ENCODE measurements at places on chromosomes 2 and 18.

- DNase-seq, result no peak
Measured at GRCh38 chr2:105776560-105776928, 31.8 kb downstream of the NCK2 start.

- no peak for DNase-seq
Measured at GRCh38 chr2:218267259-218267658, 2.7 kb downstream of the AAMP start.

GRCh38 chr2:58860586-58860985, 619.5 kb upstream of the FANCL start:
- DNase-seq, result no peak

DNA sequence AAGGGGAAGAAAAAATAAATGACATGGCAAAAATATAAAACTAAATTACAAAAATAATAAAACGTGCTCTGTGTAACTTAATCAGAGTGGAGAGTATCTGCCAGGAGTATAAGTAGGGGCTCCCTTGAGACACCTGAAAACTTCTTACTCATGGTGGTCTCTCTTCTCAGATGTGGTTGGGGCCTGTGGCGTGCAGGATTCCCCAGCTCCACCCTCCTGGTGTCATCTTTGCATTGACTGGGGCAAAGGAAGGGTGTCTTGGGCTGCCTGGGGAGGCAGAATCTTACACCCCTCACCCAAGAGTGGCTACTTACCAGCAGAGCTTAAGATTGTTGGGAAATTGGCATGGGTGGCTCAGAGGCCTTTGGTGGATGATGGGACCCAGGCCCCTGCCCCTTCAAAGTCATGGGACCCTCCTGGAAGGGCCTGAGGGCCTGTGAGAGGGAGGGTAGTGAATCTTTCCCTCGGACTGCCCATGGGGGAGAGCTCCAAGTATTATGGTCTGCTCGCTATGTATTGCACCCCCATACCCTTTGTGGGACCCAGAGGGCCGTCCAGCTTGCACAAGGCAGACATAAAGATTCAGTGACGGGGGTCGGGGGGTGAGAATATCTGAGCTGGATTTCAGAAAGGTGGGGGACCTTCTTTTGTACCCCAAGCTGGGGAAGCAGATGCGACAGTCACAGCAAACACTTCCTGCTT, 6.9 kb upstream of the TRAF3IP1 start:
- no peak for DNase-seq

DNA sequence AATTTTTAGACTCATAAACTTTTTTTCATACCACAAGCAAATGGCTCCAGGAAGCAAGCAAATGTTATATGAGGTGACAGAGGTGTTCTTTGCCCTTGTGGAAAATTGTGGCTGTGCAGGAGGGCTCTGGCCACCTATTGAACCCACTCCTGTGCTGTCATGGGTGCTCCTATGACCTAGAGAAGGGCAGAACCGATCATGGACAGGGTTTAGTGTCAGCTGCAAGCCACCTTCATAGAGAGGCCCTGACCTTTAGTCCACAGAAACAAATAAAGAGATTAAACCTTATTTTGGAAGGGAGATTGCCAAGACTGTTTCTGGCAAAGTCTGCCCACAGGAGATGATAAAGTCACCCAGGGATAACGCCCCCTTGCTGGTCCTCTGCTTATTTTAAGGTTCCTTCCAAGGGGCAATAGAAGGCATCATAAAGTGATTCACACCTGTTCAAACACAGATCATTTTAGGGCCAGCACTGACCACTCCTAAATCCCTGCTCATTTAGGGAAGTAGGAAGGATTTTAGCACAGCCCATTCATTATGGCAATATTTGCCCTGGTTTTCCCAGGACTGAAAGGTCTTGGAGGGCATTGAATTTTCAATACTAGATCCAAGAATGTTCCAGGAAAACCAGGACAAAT, 26.1 kb upstream of the STAT4 start:
- DNase-seq, result no peak

All from NCI-H774 (cell line).